ENCODE measurements at places on chromosomes 5 and 9.

- DNase-seq = no peak
Measured at GRCh38 chr5:35483780-35484179, 133.9 kb upstream of the SPEF2 start.

DNA sequence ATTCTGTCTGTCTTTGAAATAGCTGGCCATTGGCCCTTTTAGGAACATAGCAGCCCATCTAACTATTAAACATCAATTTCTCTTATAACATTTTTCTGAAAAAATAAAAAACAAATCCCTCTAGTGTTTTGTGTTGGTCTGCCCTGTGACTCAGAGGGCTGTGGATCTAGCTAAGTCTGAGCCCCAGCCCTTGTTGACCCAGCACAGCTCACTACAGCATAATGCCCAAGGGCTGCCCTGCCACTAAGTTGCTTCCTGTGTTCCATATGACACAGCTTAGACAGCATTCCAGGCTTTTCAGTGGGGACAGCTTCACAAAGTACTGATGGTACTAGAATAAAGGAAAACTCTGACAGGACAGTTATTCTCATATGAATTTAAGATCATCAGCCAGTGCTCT lies 136.0 kb downstream of the SCAMP1 start:
- no peak for DNase-seq

DNA sequence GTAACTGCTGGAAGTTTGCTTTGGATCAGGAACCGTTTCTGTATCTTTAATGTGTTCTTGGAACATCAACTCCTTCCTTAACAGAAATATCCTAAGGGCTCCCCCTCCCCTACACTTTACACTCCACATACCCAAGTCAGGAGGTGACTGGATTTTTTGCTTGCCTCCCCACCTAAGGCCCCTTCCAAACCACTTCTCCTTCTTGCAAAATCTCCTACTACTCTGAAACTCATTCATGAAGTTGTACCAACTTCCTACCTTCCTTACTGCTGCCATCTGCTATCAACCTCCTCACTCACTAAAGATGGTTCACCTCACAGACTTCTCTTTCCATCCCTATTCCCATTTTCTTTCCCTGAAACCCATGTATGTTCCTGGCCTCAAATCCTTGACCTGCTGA lies 16.1 kb downstream of the TXN start:
- DNase-seq = no peak

- no peak for DNase-seq
Measured at GRCh38 chr5:77300451-77300850, 90.0 kb downstream of the PDE8B start.

DNA sequence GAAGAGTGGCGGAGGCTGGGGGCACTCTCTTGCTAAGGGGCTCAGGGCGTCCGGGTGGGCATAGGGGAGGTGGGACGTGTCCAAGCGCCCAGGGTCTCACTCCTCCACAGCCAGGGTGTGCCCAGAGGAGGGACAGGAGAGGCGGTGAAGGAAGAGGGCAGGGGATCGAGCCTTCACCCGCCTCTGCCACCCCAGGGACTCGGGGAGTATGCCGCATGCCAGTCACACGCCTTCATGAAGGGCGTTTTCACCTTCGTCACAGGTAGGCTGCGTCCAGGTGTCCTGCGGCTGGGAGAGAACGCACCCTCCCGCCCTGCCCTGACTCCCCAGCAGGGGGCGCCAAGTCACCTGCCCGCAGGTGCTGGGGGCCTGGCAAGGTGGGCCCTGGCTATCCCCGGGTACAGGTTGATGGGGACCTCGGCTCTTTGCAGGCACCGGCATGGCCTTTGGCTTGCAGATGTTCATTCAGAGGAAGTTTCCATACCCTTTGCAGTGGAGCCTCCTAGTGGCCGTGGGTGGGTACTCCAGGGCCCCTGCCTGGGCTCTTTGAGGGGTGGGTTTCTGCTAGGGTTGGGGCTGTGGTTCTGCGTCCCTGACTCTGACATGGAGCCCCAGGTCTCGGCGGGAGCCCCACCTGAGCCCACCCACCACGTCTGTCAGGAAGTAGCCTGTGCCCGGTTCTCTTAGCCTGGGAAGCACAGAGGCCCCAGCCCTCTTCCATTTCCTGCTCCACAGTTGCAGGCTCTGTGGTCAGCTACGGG lies 552 bp downstream of the TMEM141 start:
- DNase-seq = peak; percentile 56

GRCh38 chr9:120438836-120439546 lies 141.0 kb downstream of the CDK5RAP2 start:
- DNase-seq = peak; percentile 1

DNA sequence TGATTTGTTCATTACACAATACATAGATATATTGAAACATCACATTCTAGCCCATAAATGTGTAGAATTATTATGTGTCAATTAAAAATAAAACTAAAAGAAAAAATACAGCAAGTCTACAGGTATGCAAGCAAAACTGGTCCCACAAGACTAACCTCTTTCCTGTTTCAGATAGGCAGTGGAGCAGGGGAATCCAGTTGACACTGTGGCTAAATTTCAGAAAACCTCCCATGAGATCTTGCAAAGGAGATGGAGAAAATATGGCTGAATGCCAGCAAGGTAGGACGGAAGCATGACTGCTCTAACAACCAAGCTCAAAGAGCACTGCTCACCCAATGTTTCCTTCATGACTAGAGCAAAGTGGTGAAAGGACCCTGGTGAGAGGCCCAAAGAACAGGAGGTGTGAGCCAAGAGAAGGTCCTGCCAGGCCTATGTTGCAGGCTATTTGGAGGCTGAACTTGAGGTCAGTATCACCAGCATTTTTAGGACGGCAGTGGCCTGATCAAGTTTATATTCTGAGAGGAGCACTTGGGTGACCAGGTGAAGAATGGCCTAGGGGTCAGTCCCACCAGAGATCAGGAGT lies 1.1 kb upstream of the SH3TC2 start:
- DNase-seq = no peak

DNA sequence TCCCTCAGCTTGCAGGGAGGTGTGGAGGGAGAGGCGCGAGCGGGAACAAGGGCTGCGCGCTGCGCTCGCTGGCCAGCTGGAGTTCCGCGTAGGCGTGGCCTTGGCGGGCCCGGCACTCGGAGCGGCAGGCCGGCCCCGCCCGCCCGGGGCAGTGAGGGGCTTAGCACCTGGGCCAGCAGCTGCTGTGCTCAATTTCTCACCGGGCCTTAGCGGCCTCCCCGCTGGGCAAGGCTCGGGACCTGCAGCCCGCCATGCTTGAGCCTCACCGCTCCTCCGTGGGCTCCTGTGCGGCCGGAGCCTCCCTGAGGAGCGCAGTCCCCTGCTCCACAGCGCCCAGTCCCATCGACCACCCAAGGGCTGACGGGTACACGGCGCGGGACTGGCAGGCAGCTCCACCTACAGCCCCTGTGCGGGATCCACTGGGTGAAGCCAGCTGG lies 1516.4 kb downstream of the EFNA5 start:
- no peak for DNase-seq

GRCh38 chr9:5392285-5392684 lies 45.4 kb downstream of the PLGRKT start:
- no peak for DNase-seq

DNA sequence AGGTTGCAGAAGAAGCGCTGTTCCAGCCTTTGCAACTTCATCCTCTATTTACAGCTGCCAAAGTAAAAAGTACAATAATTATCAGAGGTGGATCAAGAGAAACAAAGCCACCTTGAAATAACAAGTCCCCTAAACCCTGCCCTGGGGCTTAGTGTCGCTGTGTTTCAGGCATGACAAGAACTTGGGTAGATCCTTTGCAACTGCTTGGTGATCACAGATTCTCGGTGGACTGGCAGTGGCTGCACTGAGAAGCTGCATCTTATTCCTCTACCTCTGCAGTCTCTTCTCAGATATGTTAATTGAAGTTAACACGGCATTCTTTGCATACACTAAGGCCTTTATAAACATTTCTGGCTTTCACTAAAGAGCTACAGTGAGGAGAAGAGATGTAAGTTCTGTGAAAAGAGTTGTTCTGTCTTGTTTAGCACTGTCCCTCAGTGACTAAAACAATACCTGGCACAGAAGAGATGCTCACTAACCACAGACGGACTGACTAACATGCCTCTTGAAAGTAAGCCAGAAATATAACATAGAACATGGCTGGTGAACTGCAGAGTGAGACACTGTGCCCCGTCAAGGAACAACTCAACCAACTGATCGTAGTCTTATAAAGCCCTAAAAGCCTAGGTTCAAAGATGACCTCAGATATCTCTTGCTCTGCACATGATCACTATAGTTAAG lies 144.2 kb downstream of the MLLT3 start:
- DNase-seq = no peak

- no peak for DNase-seq
Measured at GRCh38 chr9:75909776-75910175, 19.3 kb downstream of the PCSK5 start.

GRCh38 chr5:156570615-156571014 lies 243.7 kb downstream of the SGCD start:
- no peak for DNase-seq

DNA sequence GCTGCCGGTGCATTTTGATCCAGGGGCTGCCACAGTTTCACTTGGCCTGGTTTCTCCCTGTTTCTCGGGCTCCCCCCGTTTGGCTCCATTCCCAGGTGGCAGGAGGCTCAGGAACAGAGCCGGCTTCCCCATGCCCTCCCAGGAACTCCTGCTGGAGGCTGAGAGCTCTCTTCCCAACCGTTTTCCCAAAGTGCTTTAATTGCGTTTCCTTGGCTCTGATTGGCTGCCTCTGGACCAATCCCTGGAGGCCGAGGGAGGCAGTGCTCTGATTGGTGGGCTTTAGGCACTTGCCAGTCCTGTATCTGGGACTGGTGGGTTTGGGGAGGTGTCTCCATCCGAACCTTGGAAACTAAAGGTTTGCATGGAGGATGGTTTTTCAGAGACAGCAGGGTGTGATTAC lies 4.9 kb downstream of the TSPAN17 start:
- no peak for DNase-seq

DNA sequence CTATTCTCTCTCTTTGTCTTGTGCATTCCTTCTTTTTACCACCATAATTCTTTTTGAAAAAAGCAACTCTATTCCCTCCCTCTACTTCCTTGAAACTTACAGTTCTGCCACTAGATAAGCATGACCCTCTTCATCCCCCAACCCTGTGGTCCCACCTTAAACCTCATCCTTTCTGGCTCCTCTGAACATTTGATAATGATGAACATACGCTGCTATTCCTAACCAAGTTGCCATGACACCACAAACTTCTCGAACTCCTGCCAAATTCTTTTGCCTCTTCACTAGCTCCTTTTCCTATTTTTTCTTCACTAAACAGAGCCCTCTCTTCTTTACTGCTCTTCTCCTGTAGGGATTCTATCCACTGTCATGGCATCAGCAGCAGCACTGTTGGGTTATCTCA lies 57.1 kb downstream of the MOCS2 start:
- DNase-seq = no peak

- DNase-seq = no peak
Measured at GRCh38 chr5:168291964-168292785, 730 bp downstream of the WWC1 start.

- DNase-seq = no peak
Measured at GRCh38 chr9:87874304-87874623, 8.4 kb upstream of the SPATA31E1 start.

- DNase-seq = no peak
Measured at GRCh38 chr5:6353602-6354302, 24.6 kb downstream of the MED10 start.

GRCh38 chr5:61279725-61280124 lies 52.3 kb upstream of the ZSWIM6 start:
- no peak for DNase-seq

DNA sequence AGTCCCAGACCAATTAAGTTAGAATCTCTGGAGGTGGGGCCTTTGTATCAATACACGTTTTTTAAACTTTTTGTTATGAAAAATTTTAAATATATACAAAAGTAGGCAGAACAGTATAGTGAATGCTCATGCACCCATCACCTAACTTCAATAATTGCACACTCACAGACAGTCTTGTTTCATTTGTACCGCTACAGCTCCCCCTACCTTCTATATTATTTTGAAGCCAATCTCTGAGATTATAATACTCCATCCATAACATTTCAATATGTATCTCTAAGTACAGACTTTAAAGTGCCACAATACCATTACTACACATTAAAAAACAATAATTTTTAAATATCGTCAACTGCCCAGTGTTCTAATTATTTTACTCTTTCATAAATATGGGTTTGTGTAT lies 32.9 kb downstream of the ISL1 start:
- no peak for DNase-seq

GRCh38 chr9:128187361-128187760 lies 4.0 kb downstream of the CIZ1 start:
- no peak for DNase-seq

- no peak for DNase-seq
Measured at GRCh38 chr5:52818360-52818759, 30.6 kb downstream of the ITGA1 start.

All from CD4-positive, alpha-beta T cell (primary cell).